H7 (cell line): ENCODE measurements at places on chromosomes 12 and 14.
A peak's percentile ranks its signal among the peaks of the same experiment; 100 is the strongest.

GRCh38 chr14:70648346-70648745, 6.6 kb downstream of the TTC9 start:
- no peak for DNase-seq

DNA sequence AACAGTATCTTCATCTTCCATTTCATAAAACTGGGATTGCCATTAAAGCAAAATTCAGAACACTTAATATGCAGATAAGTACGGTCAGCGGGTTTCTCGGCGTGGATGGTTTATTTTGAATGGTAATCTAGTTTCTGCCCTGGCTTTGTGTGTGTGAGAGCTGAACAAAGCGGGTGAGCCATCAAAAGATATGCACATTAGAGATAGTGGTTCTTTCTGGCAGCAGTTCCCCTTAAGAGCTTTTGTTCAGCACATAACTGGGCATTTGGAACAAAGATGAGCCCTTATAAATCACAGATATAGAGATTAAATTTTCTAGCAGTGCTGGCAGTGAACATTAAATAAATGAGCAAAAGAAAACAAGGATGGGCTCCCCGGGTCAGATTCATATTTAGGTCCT, 207.5 kb downstream of the CALM1 start:
- no peak for DNase-seq

DNA sequence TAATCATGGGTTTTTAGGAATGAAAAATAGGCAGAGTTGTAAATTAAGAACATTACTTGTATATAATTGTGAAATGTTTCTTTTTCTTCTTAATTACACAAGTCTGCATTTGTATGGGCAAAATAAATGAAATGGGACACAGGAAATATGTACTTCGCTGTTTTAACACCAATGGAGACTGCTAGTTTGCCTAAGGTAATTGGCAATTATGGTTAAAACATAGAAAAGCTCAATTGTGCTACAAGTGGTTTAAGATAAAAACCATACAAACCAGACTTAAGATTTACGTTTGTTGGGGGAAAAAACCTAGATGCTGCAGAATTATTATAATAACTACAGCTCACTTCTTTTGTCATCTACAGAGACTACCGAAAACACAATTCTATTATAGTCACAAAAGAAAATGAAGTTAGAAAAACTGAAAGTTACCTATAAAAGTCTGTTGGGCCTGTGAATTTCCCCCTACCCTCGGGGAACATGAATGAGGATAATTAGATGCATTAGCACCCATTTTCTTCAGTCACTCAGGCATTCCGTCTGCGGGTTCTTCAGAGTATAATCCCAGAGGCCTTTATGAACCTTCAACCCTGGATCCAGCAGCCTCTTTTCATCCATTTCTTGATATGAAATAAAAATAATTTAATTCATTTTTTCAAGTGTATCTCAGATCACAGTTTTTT, 37.2 kb downstream of the BTBD7 start:
- DNase-seq: no peak

DNA sequence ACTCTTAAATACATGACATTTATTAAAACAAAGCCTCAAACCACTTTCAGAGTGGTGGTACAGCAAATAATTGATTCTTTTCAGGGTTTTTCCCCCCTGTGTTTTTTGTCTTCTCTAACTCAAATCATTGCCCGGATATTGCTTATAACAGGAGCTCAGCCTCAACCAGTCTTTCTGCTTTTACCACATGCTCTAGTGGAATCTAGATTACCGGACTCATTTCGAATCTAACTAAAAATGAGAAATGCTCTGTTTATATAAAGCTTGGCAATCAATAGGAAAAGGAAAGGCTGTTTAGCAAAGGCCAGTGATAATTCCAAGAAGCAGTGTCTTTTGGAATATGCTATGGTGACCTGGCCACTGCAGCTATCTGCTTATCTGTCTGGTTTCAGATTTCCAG, 161.5 kb downstream of the ETV6 start:
- no peak for DNase-seq

- no peak for DNase-seq
Measured at GRCh38 chr12:57935331-57935730, 6.0 kb upstream of the ATP23 start.

- DNase-seq: no peak
Measured at GRCh38 chr12:28814246-28814645, 334.8 kb upstream of the FAR2 start.

- DNase-seq: no peak
Measured at GRCh38 chr12:96140174-96140573, 54.0 kb upstream of the ELK3 start.

DNA sequence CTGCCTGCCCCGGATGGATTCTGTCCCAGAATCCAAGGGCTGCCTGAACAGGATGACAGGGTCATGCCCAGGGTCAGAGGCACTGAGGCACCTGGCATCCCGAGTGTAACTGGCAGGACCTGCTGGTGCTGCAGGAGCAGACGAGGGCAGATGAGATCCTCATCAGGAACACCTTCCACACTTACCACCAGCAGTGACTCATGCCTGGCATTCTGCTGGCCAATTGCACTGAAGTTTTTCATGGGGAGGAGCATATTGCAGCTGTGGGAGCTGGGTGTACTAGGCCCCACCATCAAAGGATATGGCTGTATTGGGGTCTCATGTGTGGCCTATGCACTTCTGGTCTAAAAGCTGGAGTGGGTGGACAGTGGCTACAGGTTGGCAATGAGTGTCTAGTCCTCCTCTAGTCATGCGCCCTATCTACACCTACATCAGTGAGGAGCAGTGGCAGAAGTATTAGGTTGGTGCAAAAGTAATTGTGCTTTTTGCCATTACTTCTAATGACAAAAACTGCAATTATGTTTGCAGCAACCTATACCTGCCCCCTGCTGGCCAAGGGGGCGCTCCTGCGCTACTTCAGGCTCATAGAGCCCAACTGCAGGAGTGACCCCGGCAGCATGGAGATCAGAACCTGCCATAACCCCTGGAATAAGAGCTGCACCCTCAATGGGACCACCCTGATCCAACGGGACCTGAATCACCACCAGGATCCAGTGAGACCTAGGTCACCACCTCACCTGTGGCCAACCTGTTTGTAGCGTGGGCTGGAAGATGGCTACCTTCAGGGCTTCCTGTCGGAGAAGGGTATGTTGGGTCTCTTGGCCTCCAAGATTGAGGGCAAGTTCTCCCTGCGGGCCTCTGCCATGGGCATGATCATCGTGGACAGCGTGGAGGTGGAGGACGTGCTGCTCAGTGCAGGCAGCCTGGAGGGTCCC, 8.0 kb upstream of the C12orf42 start:
- DNase-seq: peak; percentile 57

DNA sequence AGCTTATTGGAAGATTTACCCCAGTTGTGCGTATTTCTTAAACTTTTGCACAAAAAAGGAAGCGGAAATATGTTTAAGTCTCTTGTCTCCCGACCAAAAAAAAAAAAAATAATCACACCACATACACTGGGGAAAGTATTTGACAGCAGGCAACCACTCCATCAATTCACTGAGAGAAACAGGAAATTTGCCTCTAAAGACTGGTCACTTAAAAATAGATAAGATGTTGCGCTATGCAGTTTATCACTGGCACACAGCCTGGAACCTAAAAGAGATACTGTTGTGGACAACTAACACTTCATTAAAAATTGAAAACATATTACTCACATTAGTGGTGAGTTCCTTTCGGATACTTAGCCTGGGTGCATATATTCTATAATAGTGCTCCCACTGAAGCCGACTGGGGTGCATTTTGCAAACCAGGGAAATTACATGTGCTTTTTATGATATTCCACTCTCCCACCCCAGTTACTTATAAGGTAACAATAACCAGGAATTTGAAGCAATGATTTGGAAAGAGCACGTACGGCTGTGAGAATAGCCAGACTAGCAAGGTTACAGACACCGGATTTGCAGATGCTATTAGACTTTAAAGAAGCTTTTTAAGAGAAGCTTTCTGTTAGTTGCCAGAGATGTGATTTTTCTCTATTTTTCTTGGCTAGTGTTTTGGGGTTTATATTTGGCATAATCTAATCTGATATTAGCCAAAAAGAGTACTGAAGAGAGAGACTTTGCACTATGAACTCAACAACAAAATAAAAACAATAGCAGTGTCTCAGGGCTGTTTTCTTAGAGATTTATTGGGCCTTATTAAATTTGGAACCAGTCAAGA, 311.5 kb downstream of the NOVA1 start:
- DNase-seq: no peak

GRCh38 chr12:94230357-94230905, 82.1 kb downstream of the PLXNC1 start:
- DNase-seq: no peak

DNA sequence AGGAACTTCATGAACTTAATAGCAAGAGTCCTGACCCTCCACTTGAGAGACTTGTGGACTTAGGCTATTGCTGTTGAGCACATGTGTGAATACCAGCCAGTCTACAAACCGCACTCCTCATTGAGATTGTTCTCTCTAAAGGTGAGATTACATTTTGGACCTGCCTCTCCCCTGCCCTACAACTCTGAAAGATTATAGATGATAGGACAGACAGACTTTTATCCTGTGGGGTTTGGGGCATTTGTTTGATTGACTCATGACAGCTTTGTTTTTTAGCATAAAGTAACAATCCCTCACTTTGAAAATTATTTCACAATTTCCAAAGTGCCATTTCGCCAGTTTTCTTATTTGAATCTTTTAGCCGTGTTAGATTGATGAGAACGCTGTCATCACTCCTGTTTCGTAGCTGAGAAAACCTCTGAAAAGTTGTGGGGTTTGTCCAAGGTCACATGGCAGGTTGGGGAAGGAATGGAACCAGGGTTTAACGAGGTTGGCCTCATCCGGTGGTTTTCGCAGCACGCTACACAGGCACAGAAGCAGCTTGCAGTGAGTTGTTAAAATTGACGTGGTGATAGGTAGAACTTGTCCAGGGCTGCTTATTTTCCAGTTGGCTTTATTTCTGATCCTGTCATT, 836 bp downstream of the EVL start:
- no peak for DNase-seq

- DNase-seq: peak; percentile 86
Measured at GRCh38 chr14:55129428-55130195, 560 bp downstream of the LGALS3 start.

GRCh38 chr12:11905534-11905933, 165.2 kb upstream of the BCL2L14 start:
- DNase-seq: no peak

DNA sequence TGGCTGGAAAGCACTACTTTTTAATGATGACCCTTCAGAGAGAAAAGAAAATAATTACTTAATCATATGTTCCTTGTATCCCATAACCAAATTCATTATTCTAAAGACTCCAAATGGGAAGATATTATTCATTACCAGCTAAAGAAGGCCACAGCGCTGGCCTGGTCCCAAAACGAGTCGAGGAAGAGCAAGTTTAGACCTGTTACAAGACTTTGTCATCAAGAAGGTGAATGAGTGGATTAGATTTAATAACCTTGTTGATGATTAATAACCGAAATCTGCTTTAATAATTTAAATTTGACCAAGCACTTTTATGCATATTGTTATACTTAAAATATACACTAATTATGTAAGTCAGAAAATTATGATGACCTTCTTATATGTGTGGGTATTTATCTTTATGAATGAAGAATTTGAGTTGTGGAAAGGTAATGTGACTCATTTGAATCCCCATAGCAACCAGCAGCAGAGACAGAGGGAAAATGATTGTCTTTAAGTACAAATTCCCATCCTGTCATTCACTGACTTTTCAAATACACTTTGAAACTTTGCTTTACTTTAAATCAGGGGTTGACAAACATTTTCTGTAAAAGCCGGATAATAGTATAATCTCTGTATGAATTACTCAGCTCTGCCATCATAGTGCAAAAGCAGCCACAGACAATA, 200.3 kb upstream of the NPAS3 start:
- DNase-seq: no peak

GRCh38 chr12:105171691-105172436, 64.1 kb downstream of the APPL2 start:
- DNase-seq: no peak

GRCh38 chr14:85987292-85987691, 457.3 kb downstream of the FLRT2 start:
- no peak for DNase-seq

DNA sequence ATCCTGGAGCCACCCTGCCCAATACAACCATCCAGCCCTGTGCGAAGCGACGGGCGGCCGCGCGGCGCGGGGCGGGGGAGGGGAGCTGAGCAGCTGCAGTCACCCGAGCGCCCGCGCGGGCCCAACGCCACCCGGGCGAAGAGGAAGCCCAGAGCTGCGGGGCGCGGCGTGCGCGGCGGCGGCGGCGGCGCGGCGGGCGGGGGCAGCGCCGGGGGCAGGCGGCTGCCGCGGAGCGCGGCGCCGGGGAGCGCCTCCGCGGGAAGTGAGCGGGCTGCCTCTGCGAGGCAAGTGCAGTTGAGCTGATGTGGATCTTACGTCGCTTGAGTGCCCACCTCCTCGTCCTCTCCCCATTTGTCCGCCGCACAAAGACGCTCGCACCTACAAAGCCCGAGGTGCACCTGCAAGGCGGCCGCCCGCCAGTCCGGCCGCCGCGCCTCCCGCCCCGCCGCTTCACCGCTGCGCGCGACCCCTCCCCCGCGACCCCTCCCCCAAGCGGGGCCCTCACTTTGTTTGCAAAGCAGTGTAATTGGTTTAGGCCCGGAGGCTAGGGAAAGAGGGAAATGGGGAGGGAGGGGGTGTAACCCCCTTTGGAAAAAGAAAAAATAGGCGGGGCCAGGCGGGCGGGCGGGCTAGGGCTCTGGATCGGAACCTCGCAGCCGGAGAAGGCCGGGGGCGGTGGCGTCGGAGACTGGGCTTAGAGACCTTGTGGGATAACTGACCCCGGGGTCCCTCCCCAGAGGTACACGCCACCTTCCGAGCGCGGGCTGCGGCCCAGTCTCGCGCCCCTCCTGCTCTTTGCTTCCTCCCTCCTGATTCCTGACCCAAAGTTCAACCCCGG, at the start of the genes FOXA1 and TTC6:
Gene FOXA1, minus strand, starts transcription at position 279 of the 838 bp plus-strand sequence. Its CDS starts 277 bp downstream, at position 2.
Gene TTC6, plus strand, starts transcription at position 659 of the 838 bp plus-strand sequence. CDS start 26,436 bp downstream, outside the sequence.
- DNase-seq: peak; percentile 89

- peak; percentile 98 for DNase-seq
Measured at GRCh38 chr14:23567186-23568020, at the start of gene AP1G2. Gene AP1G2 (minus strand): TSS chr14:23567791. CDS start chr14:23567314, 477 bp downstream.

DNA sequence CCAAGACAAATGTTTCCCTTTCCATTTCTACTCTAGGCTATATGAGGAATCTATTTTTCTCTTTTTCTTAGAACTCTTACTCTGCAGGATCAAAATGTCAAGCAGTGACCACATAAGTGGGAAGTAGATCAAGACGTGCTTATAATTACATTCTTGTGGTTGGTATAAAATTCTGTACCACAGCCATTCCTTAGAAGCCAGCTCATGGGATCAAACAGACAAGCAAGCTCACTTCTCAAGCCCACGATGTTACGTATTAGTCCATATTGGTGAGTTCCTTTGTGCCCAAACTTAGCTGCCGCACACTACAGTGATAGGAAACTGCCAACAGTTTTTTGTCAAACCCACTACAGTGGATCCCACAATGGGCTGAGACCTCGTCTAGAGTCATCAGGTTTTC, 53.4 kb downstream of the IFNG start:
- no peak for DNase-seq
